NCI-H526 (cell line): ENCODE measurements at places on chromosomes 16 and 17.

- no peak for DNase-seq
These were observed 95.2 kb upstream of the COX10 start for GRCh38 chr17:13973960-13974651.

DNA sequence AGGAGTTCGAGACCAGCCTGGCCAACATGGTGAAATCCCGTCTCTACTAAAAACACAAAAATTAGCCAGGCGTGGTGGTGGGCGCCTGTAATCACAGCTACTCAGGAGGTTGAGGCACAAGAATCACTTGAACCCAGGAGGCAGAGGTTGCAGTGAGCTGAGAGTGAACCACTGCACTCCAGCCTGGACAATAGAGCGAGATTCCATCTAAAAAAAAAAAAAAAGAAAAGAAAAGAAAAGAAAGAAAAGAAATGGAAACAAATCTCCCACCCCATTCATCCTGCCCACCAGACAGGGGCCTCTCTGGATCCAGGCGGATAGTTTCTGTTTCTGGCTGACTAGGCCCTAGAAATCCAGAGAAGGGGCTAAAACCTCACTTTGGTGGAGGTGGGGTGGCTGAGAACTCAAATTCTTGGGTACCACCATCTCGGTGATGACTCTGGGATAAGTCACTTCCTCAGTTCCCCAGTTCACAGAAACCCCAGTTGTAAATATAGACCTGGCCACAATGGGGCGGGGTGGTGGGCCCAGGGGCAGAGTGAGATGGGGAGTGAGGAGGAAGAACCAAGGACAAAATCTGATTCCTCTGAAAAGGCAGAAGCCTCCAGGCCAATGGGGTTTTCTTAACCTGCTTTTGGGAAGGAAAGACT lies 22.2 kb downstream of the SOCS1 start:
- DNase-seq, result no peak

DNA sequence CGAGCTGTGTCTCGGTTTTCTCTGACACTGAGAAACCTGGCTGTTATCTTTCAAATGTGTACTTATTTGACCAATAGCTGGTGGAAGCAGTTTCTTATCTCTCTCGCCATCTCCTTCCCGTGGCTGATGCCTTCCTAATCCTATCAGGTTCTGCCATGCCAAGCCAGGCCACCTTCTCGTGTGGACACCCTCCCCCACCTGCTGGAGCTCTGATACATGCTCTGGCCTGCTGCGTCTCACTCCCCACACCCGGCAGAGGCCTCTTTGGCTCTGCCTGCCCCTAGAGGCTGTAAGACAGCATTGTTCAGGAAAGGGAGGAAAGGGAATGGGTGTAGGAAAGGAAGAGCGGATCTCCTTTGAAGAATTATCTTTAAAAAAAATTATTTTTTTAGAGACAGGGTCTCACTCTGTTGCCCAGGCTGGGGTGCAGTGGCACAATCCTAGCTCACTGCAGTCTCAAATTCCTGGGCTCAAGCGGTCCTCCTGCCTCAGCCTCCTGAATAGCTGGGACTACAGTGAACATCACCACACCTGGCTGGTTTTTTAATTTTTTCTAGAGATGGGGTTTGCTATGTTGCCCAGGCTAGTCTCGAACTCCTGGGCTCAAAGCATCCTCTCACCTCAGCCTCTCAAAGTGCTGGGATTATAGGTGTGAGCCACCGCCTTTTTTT lies 7.5 kb upstream of the ARMC5 start:
- no peak for DNase-seq

DNA sequence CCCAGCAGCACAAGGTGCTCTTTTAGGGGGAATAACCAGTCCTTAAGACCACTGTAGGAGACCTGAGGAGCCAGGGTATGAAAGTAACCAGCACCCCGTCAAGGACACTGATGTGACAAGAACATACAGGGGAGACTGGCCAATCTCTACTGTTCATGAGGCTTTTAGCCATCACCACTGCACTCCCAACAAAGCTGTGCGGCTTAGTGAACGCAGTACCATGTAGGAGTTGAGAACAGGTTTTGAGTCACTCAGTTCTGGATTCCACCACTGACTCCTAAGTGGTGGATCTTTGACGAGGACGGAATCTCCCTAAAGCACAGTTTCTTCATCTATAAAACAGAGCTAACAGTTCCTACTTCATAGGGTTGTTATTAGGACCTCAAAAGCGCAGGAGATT lies 26.8 kb downstream of the COG4 start:
- no peak for DNase-seq

GRCh38 chr17:5962371-5962770 lies 107.8 kb upstream of the WSCD1 start:
- DNase-seq, result no peak

GRCh38 chr17:64356776-64357175 lies 33.9 kb downstream of the PECAM1 start:
- no peak for DNase-seq

DNA sequence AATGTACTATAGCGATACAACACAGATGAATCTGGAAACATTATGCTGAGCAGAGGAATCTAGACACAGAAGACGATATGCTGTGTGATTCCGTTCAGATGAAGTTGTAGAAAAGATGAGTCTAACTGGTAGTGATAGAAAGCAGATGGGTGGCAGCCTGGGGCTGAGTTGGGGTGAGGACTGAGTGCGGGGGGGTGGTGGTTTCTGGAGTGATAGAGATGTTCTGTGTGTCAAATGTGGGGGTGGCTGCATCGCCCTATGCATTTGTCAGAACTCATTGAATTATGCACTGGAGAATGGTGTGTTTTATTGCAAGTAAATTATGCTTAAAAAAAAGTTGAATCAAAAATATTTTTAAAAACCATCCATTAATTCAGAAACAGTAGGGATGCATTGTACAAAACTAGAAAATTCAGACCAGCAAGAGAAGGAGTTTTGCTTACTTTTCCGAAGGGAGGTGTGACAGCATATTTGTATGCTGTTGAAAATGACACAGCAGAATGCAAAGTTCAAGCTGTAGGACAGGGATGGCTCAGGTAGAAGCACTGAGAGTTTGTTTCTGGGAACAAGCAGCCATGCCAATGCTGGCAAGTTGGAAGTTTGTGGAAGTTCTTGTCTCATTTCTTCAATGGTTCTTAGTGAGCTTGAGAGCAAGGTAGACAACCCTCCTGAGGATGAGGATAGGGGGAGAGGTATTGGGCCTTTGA lies 13.0 kb upstream of the DRG2 start:
- DNase-seq, result no peak
